CD4-positive, alpha-beta T cell (primary cell): ENCODE measurements at places on chromosomes 7 and 10.

GRCh38 chr7:3605222-3605621, 304.2 kb downstream of the SDK1 start:
- no peak for DNase-seq

DNA sequence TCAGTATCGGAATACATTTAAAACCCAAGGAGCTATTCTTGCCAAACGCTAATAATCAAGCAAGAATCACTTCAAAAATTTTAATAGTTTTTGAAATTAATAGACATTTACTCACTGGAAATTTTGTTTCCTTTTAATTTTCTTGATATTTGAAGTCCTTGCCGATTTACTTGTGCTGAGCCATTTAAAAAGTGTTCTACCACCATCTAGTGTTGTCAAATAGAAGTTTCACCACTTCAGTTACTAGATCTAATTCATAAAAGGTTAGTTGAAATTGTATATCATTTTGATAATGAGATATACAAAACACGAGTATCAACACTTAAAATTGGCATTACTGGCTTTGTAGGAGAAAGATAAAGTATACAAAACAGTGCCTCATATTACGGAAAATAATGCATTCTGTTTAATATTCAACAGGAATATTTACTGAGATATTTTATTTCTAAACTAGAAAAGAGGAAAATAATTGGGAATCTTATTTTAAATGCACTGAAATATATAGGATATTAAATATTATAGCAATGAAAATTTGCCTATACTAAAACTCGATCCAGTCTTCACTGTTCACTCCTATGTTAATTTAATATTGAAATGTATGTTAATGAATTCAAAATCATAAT, 664.8 kb upstream of the SEMA3D start:
- DNase-seq, result no peak

DNA sequence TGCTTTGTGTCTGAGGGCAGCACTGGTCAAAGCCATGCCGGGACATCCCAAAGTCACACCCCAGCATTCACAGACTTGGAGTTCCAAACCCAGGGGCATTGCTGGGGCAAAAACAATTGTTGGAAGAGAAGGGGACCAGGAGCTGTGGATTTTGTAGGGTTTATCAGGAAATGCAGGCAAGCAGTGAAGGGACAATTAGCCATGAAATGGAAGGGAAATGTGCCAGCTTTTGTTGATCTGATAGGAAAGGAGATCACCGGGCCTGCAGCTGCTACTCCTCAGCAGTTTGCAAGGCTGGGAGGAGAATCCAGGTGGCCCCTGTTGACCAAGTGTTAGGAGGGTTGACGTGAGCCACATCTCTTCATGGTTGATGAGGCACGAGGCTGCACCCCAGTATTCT, 2.5 kb upstream of the BRI3 start:
- no peak for DNase-seq

GRCh38 chr10:104340111-104340526, 1.9 kb upstream of the ITPRIP start:
- no peak for DNase-seq

DNA sequence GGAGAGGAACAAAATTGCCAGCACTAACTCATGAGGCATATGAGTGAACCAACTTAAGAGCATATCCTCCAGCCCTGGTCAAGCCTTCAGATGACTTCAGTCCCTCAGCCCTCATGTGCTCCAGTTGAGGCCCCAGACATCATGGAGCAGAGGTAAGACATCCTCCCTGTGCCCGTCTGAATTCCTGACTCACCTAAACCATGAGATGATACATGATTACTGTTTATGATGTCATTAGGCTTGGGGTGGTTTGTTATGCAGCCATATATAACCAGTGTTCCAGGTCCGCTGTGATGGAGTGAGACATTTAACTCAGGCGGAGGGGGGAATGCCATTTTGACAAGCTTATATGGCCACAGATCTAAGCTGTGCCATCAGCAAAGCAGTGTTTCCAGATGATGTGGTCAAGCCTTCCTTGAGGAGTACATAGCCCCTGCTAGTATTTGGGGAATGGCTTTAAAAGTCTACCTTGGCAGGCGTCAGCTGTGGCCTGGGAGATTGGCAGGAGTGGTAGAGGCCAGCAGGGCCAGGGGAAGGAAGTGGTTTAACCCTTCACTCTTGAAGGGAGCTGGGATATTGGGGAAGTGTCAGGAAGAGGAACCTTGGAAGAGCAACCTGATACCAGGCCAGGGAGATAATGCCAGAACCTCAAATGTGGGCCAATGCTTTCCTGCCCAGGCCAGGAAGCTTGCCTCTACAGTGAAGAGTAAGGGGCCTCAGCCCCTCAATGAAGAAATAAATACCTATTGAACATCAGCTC, 343.0 kb upstream of the PODXL start:
- DNase-seq, result no peak
